ENCODE measurements at places on chromosomes 1 and 21. TPM values are rescaled to one million over a fixed set of nuclear protein-coding genes. Genes with fewer than 3 reads are reported as not detected.

Gene KCNK1
- 0.66 TPM for polyA plus RNA-seq

Gene CFHR4
- polyA plus RNA-seq = not detected

Gene S100PBP
- polyA plus RNA-seq = 43.7 TPM

Gene SDC3
- polyA plus RNA-seq = 21.7 TPM

Gene HLX
- polyA plus RNA-seq = 3.7 TPM
